Lung (tissue), 17 donors: ENCODE measurements at places on chromosomes 12 and 14. TPM values are rescaled to one million over a fixed set of nuclear protein-coding genes. Genes with fewer than 3 reads are reported as not detected.

KRT71 gene
- total RNA-seq: not detected

RTL1 gene
- not detected for total RNA-seq

TAS2R42 gene
- not detected for total RNA-seq

CAND1 gene
- total RNA-seq: 96.3 TPM

SLC38A4 gene
- total RNA-seq: 2.7 TPM

GLIPR1 gene
- total RNA-seq: 28.8 TPM

RPL10L gene
- not detected for total RNA-seq

MAPKAPK5 gene
- 46.0 TPM for total RNA-seq

ADGRD1 gene
- 85.6 TPM for total RNA-seq

RAD9B gene
- 1.5 TPM for total RNA-seq

TCL1B gene
- total RNA-seq: 0.28 TPM

RBP5 gene
- 2.7 TPM for total RNA-seq

AICDA gene
- 0.58 TPM for total RNA-seq

CCT2 gene
- 122 TPM for total RNA-seq

TBC1D30 gene
- 11.0 TPM for total RNA-seq

HCAR3 gene
- 10.4 TPM for total RNA-seq

GSC gene
- total RNA-seq: 0.21 TPM
